ENCODE measurements at places on chromosomes 3 and 15.

DNA sequence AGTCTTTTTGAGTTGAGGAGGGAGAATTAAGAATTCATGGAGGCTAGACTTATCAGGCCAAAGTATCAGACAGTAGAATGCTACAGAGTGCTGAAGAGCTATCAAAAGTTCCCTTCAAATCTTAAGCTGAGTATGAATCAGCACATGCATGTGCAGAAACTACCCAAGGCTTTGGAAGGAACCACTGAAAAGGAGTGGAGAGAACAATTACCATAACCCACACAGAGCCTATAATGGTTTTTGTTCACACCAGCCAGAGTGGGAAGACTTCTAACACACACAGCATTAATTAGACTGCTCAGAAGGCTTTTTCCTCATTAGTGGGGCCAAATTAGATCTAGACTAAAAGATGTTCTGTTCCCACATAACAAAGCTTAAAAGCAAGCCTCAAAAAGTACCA lies 83.7 kb upstream of the SLC6A11 start:
- DNase-seq: no peak

DNA sequence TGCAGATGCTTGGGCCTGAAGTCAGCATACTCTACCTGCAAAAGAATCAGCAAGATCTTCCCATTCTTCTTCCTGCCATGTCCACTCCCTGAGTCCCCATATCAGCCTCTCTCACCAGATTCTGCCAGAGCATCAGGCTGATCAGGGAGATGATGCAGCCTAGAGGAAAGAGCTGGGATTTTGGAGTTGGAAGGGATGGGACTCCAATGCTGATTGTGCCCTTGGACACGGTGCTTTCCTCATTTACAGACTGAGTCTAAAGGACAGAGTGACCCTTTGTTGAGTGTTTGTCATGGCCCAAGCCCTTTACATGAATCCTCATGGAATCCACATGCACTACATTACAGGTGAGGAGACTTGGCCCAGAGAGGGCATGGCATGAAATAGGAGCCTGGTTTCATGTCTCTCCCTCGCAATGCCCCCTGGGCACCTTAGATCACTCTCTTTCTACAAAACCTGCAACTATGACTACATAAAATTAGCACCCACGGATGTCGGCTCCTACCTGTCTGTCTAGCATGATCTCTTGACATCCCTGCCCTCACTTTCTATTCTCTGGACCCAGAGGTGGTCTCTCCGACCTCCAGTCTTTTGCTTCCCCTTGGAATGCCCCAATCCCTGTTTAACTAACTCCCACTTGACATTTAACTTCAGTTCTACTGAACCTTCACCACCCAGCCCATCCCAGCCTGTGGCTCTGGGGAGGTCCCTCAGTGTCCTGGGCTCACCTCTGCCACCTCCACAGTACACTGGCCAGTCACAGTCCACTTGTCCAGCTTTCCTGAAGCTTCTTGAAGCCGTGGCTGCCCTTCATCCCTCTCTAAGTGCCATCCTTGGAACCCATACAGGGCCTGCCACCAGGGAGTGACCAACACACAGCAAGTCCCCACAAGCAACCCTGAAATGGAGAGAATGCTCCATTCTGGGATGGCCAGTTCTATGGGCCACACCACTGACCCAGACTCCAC lies 173.5 kb downstream of the ABHD5 start:
- DNase-seq: no peak

DNA sequence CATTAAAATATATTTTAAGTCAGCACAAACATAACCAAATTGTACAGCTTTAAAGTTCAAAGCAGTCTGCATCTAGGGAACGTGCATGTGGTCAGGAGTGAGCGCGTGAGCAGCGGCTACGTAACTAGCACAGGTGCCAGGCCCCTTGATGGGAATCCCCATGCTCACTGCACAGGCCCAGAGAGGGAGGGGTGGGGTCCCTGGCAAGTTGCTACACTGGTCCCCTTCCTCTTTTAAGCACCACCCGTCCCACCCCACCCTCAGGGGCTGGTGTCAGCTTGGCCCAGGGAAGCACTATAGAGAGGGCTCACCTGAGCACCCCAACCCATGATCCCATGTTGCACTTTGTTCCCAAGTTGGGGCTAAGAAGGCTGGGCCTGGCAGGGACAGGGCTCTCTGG lies 835 bp upstream of the GMPPB start:
- no peak for DNase-seq

GRCh38 chr3:71048948-71049347 lies 534.6 kb downstream of the FOXP1 start:
- DNase-seq: no peak

- DNase-seq: no peak
Observed at GRCh38 chr3:109184726-109185125, 48.2 kb downstream of the C3orf85 start.

DNA sequence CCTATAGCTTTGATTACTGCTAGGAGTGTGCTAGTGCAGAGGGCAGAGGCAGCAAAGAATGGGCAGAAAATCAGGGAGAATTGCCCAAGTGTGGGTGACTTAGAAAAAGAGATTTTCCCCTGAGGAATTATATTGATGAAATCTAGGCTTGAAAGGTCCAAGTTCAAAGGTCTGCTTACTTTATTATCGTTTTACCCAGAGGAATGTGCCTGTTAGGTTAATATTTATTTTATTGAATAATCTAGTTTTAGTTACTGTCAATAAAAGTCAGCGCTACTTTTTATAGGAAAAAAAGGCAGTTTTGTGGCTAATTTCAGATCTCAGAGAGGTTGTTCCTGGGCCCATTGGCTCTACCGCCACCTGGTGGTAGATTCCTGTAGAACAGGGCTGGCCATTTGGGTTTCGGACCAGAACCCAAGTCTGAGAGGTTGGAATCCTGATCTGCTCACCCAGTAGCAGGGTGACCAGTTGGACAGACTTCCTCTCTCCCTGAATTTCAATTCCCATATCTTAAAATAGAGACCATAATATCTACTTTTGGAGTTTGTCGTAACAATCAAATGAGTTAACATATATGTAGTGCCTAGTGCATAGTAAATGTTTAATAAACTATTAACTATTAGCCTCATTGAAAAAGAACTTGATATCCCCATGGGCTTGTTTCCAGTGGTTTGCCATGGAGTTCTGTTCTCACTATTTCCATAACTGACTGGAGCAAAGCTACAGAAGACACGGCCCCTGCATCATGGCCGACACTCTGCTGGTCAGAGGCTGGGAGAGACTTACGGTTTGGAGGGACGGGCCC lies 62.7 kb upstream of the ZNF148 start:
- DNase-seq: peak; percentile 29

- no peak for DNase-seq
Observed at GRCh38 chr15:93040288-93041158, 48.5 kb downstream of the RGMA start.
